ENCODE measurements at places on chromosomes 7 and 10.

GRCh38 chr10:77106676-77107075, 530.9 kb downstream of the KCNMA1 start:
- DNase-seq = no peak

DNA sequence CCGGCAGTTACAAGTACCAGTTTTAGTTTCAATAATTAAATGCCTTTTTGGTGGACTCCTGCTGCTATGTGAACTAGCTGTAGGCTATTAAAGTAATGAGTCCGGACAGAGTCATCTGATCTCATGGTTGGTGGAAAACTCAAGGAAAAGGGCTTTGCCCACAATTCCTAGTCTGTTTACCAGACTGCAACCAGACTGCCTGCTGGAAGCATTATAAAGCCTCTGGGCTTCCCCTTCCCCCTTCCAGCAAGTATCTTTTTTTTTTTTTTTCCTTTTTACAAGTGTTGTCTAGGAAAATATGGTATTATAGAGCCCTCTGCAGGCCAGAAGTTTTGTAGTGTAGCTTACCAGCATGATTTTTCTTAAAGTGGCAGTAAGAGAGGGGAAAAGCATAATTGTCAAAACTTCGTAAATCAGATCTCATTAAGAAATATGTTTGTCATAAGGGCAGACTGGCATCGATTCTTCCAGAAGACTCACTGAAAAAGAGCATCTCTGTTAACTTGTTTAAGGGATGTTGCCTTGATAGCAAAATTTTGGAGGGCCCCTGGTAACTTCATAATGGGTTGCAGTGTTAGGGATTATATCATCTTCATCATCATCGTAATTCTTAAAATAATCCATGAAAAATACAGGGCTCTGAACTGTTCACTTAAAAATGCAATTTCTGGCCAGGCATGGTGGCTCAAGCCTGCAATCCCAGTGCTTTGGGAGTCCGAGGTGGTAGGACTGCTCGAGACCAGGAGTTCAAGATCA, 181.3 kb downstream of the TAX1BP1 start:
- DNase-seq = no peak

- no peak for DNase-seq
Measured at GRCh38 chr10:88389456-88389855, 193.7 kb downstream of the RNLS start.

DNA sequence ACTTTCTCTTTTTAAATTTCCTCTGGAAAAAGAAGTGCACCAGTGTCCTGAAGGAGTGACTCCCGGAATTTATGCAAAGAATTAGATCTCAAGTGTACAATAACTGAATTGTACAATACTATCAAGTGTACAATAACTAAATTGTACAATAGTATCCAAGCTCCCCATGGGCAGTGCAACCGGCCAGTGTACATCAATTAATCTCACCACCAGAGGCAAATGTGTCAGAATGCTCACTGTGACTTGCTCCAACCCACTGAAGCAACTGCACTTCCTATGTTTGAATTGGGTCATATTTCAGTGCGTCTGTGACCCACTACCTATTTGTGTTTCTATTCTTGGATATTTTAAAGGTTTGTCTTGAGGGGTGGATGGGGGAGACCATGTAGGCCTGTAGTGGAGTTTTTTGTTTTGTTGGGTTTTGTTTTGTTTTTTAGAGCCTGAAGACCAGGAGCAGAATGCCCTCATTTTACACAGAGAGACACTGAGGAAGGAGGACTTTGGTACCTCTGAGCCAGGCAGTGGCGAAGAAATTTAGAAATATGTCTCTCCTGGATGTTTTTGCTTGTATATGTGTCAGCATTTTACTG, 78.5 kb upstream of the CTTNBP2 start:
- DNase-seq = no peak

- DNase-seq = no peak
Measured at GRCh38 chr7:155020996-155021395, 18.1 kb upstream of the PAXIP1 start.

- DNase-seq = no peak
Measured at GRCh38 chr10:69048103-69048502, 39.8 kb upstream of the SRGN start.

GRCh38 chr7:136058546-136058945, 81.4 kb upstream of the MTPN start:
- DNase-seq = no peak

GRCh38 chr10:76031099-76031498, 599.7 kb downstream of the LRMDA start:
- no peak for DNase-seq

DNA sequence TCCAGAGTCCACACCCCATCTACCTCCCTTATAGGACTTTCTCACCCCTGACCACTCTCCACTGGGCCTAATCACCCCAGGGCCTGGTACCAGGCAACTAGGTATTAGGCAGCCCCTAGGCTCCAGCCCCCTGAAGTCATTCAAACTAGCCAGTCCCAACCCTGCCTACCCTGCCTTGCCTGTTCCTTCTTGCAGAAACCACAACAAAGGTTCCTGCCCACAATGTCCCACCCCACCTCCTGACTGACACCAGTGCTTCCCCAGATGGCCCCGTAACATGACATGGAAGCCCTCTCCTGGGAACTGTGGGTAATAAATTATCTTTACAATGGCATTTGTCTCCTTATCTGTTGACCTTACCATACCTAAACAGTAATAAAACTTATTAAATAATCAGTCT, 100.6 kb upstream of the PDE1C start:
- no peak for DNase-seq

GRCh38 chr7:35699796-35700305, 4.9 kb upstream of the HERPUD2 start:
- DNase-seq = no peak

DNA sequence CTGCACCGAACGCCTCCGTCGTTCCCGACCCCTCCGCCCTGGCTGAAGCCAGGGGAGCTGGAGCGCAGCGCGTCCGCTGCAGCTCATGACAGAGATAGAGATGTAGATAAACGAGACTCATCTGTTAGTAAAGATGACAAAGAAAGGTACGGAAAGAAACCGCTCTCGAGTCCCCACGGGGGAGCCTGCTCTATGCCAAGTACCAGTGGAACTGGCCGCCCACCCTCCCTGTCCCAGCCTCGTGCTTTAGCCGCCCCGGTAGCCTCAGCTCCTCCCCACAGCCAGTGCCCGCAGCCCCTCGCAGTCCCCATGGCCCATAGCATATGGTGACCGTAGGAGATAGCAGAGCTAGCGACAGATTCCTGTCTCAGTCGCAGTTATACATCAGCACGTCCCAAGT, 344.7 kb upstream of the GALNT17 start:
- no peak for DNase-seq

DNA sequence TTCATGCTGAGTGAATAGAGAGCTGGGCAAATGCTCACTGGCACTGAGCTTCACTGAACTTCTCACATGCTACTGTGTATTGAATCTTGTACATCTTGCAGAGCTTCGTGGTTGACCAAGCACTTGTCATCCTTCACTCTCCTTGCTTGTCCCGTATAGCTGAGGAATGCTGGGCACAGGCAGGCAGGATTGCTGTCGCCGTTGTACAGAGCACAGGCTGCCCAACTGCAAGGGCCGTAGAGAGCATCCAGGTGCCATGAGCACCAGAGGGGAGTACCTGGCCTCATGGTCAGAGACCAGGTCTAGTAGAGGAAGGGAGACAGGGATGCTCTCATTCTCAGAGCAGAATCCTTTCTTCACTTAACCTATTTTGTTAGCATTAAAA, 99.8 kb upstream of the RET start:
- no peak for DNase-seq

- no peak for DNase-seq
Measured at GRCh38 chr10:110995301-110995700, 75.9 kb downstream of the SHOC2 start.

DNA sequence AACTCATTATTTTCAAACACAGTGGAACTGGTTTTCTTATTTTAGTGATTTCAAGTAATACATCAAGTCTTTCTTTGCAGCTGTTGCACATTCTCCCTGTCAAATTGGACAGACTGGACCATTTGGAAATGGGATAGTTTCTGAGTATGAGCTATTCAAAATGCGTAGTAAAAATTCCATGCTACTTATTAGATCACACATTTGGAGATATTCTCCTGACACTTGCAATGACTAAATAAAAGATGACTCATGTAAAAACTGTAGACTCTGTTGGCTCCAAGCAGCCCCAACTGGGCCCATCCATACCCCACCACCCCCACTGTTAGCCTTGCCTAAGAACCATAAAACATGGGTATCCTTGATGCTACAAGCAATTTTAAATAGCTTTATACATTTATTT, 25.9 kb upstream of the BICC1 start:
- DNase-seq = no peak

All from activated gamma-delta T cell treated with anti-CD3 and anti-CD28 coated beads, Interleukin-2, amount 50 U/mL, for 16 hours (primary cell).